Activated CD8-positive, alpha-beta memory T cell treated with anti-CD3 and anti-CD28 coated beads for 48 hours (primary cell): ENCODE measurements at places on chromosomes 4 and X.

GRCh38 chr4:126750723-126751122 is 882.0 kb upstream of the INTU start:
- DNase-seq, result no peak

DNA sequence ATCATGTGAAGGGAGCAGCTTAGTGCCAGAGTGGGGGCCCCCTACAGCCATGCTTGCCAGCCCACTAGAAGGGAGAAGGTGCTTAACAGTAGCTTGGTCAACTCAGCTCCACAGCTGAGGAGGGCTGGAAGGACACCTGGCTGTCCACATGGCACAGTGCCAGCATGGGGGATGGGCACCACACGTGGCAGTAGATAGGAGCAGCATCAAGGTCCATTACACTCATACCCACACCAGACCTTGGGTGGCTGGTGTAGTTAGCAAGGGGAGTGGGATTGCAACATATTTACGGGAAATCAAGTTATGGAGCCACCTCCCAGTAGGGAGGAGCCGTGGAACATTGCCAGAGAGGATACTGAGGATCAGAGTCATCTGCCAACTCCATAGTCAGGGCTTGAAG is 37.9 kb upstream of the SLC4A4 start:
- no peak for DNase-seq

DNA sequence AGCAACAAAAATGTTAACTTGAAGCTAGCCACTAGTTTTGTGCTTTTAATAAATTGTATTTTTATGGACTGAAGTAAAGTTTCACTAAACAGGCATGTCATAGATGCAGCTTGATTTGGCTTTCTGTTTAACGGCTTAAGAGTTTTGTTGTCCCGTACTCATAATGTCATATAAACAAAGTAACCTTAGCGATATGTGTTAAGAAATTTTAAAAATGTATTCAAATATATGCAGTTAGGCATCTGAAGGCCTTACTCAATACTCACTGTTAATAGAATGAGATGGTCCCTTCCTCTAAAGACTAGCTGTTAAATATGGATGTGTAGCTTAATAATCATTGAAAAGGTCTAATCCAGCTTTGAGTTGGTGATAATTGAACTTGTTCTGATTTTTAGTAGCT is 1.0 kb upstream of the SCLT1 start:
- DNase-seq, result no peak

GRCh38 chr4:56324011-56324610 is 63.2 kb downstream of the AASDH start:
- no peak for DNase-seq

GRCh38 chr4:170388255-170388654 is 298.5 kb upstream of the AADAT start:
- no peak for DNase-seq

DNA sequence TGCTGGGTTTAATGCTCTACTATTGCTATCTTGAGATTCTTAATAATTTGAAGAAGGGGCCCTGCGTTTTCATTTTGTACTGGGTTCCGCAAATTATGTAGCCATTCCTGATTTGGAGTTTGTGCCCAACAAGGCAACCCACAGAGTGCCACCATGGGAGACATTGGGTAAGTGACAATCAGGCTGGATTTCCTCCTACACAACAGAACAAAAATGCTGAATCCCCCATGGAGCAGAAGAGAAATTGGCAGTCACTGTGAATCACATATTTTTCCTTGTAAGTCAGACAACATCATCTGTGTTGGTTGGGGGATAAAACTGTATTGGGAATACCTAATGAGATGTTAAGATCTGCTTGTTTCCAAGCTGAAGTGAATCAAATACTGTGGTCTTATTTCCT is 80.9 kb downstream of the CNGA2 start:
- DNase-seq, result no peak

DNA sequence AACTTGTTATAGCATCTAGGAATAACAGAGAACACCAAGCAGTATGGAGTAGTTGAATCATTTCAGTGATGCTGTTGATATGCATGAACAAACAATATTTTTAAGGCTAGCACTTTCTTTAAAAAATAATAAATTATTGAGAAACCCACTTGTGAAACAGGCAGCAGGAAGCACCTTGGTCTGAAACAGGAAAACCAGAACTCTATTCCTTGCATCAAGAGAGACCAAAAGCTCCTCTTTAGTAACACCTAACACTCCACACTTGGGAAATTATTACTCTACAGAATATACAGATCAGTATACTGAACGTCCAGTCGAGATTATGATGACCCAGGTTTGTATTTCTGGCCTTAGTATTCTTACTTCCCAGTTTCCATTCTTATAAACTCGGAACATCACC is 129.0 kb downstream of the ARAP2 start:
- DNase-seq, result no peak

DNA sequence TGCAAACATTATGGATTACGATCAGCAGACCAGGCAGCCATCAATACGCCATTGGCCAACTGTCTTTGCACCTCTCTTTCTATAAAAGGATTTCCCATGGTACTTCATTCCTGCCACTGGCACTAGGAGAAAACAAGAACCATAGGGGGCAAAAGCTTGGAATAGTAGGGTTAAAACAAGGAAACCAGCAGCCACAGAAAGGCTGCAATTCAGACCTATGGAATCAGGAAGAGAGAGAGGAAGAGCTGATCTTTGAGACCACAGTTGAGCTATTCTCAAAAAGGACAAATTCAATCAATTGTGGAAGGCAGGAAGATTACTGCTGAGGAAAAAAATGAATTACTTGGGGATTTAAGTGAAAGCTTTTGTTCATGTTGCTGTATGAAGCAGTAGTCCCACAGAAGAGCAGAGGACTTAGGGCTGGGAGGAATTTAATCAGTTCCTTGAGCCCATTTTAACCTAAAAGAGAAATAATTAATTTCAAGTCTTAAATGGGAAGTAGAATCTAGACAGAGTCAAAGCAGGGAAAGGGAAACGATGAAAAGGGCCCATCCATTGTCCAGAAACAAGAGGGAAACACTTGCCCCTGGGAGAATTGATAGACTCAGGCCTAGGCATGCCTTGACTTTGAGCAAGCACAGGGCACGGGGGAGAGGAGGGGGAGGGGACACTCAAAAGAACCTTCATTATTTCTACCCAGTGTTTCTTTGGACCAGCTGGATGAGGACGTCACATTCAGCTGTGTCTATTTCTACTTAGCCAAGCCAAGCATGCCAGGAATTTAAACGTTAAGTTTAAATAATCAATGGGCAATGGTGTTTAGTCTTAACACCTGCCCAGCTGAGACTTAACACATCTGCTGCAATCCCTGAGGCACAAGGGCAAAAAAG is 50.7 kb downstream of the SCD5 start:
- no peak for DNase-seq

DNA sequence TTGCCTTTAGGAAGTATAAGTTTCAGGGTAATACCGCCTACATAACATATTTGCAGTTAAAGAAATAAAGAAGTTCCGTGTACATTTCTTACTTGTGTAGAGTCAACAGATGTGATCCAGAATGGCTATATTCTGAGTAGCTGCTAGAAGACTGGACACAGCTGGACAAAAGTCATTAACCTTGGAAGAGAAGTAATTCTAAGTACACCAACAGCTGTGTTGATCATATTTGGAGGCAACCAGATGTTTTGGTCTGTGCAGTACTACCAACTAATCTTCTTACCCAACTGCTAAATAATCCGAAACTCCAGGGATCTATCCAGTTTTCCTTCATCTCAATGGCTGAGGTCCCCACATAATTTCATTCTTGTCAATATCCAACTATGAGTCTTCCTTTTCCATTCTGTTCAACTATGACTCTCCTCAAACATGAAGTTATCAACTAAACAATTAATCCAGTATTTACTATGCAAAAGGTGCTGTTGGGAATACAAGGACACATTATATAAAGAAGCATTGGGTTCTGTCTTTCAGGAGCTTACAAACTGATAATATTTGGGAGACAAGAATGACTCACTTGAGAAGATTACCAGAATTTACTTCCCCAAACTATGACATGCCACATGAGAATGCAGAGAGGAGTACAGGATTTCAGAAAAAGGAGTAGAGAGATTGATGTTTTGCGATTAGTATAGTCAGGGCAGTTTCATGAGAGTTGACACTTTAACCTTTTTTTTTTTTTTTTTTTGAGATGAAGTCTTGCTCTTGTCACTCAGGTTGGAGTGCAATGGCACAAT is 78.2 kb downstream of the COL4A6 start:
- no peak for DNase-seq

DNA sequence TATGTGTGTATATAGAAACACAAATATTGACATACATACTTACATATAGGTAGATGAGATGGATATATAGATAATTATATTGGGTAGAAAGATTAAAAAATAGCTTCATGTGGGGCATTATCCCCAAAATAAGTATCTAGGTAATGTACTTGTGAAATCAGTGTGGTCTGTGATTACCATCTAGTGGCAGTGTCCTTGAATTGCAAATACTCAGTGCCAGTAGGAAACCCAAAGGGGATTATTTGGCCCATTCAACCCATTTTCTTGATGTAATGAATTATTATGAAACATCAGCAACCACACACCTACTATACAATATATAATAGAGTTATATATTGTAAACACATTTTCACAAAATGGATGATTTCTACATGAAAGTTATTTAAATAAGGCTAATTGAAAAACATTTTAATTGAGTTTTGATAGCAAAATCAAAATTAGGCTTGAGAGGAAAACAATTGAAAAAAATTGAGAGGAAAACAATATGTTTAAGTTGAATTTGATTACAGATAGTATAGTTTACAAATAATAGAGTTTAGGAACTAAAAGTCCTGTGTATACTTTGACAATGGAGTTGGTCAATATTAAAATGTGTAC is 389.4 kb downstream of the GALNTL6 start:
- DNase-seq, result no peak

- DNase-seq, result no peak
Measured at GRCh38 chrX:38206542-38206941, 14.1 kb downstream of the SRPX start.

GRCh38 chr4:147056940-147057610 is 111.4 kb upstream of the TTC29 start:
- DNase-seq, result no peak

DNA sequence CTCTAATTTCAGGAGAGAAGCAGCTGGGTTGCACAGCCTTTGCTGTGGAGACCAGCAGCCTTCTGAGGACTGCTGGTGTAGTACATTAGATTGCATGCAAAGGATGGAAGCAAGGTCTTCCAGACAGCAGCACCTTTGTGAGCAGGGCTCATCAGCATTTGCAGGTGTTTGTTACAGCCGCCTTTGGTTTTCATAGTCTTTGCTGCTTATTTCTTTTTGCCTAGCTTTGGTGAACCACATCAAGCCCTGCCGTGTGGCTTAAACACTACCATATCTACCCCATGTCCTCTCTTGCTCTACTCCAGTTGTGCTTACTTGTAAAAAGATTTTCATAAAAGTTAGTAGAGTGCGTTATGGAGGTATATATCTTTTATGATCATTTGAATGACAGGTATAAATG is 57.5 kb downstream of the MTM1 start:
- DNase-seq, result no peak

DNA sequence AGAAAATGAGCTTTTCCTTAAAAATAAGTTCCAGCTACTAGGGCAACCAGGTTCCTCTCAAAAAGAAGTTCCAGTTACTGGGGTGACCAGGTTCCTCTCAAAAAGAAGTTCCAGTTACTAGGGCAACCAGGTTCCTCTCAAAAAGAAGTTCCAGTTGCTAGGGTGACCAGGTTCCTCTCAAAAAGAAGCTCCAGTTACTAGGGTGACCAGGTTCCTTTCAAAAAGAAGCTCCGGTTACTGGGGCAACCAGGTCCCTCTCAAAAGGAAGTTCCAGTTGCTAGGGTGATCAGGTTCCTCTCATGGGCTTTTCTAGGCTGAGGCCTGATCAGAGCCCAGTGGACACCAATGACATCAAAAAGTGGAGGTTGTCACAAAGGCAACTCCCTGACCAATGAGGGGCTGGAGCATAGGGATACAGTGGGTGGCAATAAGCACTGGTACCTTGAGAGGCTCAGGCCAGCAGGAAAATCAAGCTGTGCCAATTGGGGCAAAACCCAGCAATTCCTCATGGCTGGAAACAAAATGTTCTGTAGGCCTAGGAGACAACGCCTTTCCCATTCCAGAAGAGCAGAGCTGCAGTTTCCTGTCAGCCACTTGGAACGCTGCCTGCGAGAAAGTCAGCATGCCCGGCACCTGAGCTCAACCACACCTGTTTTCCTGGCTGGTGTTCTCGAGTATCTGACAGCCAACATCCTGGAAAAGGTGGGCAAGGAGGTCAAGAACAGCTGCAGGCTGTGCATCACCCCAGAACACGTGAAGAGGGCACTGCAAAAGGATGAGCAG is 12.3 kb upstream of the SYTL5 start:
- no peak for DNase-seq

DNA sequence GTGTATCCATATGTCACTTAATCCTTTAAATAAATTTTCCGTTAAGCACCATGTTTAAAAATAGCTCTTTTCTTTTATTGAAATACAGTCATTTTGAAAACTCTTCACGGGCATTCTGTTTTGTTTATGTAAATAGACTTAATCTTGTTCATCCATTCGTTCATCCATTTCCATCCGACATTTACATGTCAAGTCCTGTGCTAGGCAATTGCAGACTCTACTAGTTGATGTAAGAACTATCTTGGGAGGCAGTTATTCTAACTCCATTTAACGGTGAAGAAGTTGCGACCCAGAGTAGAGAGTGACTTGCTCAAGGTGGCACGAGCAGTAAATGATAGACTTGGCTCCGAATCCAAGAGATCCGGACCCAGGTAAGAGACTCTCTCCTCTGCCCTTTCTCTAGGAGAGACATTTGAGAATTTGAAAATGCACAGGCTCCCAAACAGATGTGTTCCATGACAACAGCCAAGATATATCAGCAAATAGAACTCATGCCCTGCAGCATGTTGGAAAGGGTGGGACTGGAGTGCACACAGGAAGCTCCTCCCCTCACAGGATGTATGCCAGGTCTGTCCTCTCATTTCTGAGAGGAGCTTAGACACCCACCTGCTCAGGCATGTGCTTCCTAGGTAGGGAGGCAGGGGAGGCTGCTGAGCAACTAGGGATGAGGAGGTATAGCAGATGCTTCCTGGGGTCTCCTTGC is 64.5 kb downstream of the DRD5 start:
- no peak for DNase-seq

DNA sequence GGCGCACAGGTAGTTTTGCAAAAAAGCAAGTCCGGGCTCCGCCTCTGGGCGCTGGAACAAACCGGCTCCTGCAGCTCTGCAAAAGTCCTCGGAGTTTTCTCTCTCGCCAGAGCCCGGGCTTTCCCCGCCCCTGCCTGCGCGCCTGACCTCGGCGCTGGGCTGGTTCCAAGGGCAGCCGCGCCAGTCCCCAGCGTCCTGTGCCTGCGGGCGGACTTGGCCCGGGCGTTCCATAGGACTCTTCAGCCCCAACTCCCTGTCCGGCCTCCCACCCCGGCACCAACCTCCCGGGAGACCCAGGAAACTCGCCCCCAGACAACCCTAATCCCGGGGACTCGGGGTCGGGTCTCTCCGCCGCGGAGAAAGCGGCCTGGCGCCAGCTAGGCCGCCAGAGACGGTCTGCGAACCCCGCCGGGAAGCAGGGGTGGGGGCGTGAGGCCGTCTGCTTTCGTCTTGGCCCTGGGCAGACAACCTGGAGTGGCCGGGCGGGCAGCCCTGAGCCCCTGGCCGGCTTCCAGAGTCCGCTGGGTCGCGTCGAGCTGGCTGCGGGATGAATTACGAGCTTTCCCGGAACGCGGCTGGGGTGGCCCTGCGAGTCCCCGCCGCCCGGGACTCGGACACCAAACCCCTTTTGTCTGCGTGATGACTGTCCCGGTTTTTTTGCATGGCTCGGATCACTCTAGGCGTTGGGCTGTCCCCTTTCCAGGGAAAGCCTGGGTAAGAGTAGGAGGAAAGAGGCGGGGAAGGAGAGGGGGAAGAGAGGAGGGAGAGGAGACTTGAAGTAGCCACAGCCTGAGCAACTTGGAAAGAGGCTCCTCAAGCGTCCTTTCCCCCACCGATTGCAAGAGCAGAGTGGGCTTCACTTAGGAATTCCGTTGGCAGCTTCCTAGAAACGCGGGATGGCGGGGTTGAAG is 916 bp downstream of the MXRA5 start:
- DNase-seq, result no peak
